ENCODE measurements at places on chromosomes 3 and 15.

DNA sequence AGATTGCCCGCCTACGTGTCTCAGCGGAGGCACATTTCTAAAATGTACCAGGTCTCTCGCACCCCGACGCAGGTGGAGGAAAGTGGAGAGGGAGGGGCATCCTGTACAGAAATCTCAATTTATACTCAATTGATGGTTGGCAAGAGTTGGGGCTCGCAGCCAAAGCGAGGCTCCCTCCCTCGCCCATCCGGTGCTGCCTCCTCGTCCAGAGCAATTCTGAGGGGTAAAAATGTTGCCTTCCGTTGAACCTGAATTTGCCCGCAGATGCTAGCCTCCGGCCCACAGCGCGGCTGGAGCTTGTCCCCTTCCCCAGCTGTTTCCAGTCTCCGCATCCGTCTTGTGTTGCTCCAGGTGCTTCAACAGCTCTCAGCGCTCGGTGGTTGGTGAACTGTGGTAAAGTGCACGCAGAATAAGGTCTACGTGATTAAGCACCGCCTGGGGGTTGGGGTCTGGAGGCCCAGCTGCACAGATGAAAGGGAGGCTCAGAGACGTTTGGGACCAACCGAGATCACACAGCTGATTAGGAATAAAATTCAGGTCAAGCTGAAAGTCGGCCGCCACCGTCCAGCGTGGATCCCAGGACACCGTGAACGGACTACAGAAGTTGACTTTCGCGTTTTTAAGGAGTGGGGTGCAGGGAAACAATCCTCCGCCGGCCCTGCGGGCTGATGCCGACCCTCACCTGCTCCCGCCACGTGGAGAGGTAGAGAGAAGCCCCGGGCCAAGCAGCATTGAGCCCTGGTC, 846 bp upstream of the POLG start:
- DNase-seq = no peak

GRCh38 chr15:31456354-31457060, 129.9 kb downstream of the KLF13 start:
- no peak for DNase-seq

GRCh38 chr3:112644453-112644852, 3.5 kb upstream of the CCDC80 start:
- DNase-seq = no peak

GRCh38 chr15:101044625-101045235, 125.6 kb downstream of the LRRK1 start:
- DNase-seq = no peak

DNA sequence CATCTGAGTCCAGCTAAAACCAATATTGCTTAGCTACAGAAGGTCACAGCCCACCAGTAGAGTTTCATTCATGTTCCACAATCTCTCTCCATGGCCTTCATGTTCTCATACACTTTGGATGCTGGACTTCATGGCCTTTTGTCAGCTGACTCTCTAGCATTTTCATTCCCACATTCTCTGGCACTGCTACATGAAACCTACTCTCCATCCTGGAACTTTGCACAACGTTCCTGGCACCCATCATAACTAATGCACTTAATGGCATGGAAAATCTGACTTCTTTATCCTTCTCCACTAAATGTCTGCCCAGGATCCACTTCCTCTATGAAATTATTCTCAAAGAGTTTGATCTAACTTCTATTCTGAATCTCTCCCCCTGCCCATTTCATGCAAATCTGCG, 56.9 kb downstream of the SLC9A9 start:
- no peak for DNase-seq

Data from GM19239 (cell line).